ENCODE measurements at places on chromosomes 3 and 15.

GRCh38 chr3:112682361-112682760 lies 41.4 kb upstream of the CCDC80 start:
- no peak for DNase-seq

- no peak for DNase-seq
Observed at GRCh38 chr3:54713455-54713854, 214.4 kb downstream of the LRTM1 start.

GRCh38 chr3:128603811-128604775 lies 46.5 kb downstream of the RPN1 start:
- no peak for DNase-seq

DNA sequence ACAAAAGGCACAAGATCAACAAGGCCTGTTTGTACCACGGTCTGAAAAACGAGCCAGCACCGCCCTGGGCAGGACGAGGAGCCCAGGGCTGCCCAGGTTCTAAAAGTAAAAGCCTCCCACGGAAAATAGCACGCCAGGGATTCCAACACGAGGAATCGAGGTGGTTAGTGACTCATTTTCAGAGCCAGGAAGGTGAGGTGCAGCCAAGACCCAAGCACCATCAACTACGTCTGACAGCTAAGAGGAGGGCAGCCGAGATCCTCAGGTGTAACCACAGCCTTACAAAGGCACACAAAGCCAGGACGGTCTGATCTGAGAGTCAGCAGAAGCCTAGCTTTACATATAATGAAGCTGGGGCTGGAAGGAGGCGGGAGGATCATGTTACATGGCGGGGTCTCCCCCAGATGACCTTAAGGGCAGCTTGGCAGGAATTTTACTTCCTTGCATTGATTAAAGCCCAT lies 52.5 kb downstream of the ATP10A start:
- no peak for DNase-seq

GRCh38 chr3:125129512-125129997 lies 73.8 kb upstream of the HEG1 start:
- no peak for DNase-seq

DNA sequence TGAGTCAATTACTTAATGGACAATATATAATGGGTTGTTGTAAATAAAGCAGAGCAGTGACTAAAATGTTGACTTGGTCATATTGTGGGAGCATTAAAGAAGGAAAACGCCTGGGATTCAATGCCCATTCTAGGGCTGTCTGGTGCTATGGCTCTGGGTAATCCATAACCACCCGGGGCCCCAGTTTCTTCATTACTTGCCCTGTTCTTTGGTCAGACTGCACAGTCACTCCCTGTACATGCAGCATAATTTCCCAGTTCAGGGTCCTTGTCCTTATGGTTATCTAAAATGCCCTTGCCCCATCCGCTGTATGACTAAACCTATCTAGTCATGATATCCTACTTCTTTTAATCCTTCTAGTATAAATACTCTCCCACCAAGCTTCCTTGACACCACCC lies 27.5 kb upstream of the DENND4A start:
- no peak for DNase-seq

GRCh38 chr15:41923401-41923997 lies 29.6 kb upstream of the SPTBN5 start:
- DNase-seq = no peak

DNA sequence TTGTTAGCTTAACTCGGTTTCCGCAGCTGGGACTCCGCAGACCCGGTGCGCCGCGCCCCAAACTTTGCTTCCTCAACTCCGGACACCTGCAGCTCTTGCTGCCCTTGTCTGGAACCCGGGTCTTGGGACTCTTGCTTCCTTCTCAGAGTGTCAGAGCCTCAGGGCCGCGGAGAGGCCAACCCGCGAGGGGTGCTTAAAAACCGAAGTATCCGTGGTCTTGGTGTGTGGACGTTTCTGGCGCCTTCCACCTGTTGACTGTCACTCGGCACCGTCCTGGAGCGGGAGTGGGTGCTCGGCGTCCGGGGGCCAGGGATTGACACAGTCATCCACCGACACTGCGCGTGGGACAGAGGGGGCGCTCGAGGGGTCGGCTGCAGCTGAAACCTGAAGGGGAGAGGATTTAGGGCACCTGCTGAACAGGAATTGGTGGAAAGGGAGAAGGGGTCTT lies 386 bp downstream of the SQOR start:
- DNase-seq = peak; percentile 49

DNA sequence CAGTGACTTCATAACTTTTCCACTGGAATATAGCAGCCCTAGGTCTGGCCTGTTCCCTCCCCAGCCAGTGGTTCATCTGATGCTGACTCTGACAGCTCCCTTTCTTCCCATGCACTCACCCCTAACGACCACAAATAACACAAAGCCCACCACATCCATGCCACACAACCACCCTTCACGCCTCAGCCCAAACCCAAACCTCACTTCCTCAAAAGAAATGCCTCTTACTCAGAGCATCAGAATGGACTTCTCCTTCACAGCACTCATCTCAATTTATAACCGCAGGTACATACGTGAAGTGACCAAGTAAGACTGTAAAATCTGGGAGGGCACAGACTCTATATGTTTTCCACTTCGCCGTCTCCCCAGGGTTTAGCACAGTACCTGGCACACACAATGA lies 1.1 kb downstream of the RBSN start:
- DNase-seq = no peak

GRCh38 chr15:67132276-67132675 lies 66.9 kb downstream of the SMAD3 start:
- DNase-seq = no peak

DNA sequence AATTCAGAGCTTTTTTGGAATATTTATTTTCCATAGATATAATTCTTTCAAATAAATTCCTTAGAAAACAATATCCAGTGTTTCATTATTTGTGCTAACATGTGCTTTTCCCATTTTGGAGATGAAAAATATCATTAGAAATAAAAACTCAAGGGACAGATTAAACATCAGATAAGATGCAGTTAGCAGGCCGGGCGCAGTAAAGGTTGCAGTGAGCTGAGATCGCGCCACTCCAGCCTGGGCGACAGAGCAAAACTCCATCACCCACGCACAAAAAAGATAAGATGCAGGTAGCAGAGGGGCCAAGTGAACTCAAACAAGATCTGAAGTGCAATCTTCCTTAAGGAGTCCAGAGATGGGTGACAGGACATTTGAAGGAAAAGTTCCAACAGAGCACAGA lies 48.0 kb downstream of the ZNF445 start:
- DNase-seq = no peak

GRCh38 chr15:41928637-41929620 lies 35.1 kb upstream of the SPTBN5 start:
- no peak for DNase-seq

GRCh38 chr3:58899159-58899952 lies 150.5 kb downstream of the CFAP20DC start:
- DNase-seq = no peak
